Upper lobe of left lung (tissue), 6 donors: ENCODE measurements at places on chromosomes 1 and 21. TPM values are rescaled to one million over a fixed set of nuclear protein-coding genes. Genes with fewer than 3 reads are reported as not detected.

DNA sequence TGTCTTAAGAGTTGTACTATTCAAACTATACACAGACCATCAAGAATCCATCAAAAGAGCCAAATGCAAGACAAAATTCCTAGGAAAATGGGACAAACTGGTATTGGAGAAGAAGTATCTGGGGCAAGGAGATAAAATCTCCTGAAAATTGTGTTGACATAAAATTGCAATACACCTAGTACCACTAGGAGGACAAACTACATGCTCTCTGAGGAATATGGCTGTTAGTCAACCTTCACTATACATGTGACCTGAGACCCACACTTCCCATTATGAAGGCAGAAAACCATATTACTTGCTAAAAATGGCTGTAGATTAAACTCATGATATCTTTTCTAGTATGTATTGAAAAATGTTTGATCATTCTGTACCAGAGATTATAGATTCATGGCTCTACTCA, 30.0 kb downstream of the IRF2BP2 start:
- no peak for DNase-seq

- DNase-seq: no peak
Observed at GRCh38 chr1:67723620-67724019, 38.6 kb downstream of the GADD45A start.

GRCh38 chr1:50724626-50725286, 235.3 kb downstream of the FAF1 start:
- no peak for DNase-seq

DNA sequence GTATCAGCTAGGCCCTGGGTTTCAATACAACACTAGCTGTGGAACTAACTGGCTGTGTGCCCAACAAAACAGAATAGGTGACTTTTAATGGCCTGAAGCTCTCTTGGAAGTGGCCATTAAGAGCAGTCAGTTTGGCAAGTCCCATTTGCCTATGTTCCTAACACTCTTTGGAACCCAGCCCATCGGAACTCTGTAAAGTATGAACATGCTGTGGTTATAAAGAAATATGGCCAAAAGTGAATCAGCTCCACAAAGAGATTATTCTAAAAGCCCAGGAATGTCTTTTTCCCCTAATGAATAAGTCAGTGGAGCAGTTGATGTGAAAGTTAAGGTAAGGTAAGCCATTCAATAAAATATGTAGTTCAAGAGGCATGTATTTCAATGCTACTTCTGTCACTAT, 223.7 kb upstream of the ADAMTS5 start:
- no peak for DNase-seq

DNA sequence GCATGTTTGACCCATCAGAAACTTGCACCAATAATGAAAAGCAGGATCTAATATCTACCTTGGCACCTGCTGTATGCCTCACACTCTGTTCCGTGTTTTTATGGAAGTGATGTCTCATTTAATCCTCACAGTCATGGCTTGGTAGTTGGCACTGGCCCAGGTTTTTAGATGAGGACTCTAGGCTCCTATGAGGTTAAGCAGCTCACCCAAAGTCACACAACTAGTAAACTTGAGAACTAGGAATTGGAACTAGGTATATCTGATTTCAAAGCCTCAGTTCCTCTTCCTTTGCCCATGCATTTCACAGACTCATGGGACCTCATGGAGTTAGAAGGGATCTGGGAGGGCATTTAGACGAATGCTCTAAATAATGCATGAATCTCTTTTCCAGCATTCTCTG, 21.3 kb upstream of the TARBP1 start:
- DNase-seq: no peak

NBPF10 gene
- 3.1 TPM for total RNA-seq

SLC25A34 gene
- total RNA-seq: 6.9 TPM

ADAMTS4 gene
- 3.9 TPM for total RNA-seq

UMODL1 gene
- total RNA-seq: not detected
